ENCODE measurements at places on chromosomes 7 and 10.
A peak's percentile ranks its signal among the peaks of the same experiment; 100 is the strongest.

- DNase-seq = peak; percentile 67
These were observed 14.9 kb downstream of the HIPK2 start for GRCh38 chr7:139762886-139763285.

GRCh38 chr7:45155941-45156340 is 1.6 kb upstream of the RAMP3 start:
- DNase-seq = no peak

DNA sequence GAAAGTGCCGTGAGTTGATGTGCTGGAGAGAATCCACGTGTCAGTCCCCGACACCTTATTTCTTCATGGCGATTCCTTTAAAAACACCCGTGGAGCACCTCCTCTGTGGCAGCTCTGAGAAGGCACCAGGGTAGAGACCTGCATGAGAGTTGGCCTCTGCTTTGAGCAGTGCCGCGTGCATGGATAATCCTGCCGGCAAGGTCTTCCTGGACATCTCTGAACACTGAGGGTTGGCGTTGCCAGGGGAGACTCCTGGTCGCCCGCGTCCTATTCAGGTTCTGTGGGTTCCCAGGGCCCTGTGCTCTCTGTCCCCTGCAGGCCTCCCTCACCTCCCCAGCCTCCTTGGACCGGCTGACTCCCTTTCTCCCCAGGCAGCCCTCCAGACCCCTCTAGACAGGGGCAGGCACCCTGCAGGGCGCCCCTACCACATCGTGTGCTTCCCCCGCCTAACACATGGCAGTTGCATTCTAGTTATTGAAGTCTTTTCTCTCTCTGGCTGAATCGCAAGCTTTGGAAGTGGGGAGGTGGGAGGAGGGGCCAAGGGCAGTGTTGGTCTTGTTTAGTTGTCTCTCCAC is 95.6 kb downstream of the MKI67 start:
- no peak for DNase-seq

- DNase-seq = peak; percentile 25
These were observed 719.1 kb downstream of the AUTS2 start for GRCh38 chr7:70317356-70317755.

DNA sequence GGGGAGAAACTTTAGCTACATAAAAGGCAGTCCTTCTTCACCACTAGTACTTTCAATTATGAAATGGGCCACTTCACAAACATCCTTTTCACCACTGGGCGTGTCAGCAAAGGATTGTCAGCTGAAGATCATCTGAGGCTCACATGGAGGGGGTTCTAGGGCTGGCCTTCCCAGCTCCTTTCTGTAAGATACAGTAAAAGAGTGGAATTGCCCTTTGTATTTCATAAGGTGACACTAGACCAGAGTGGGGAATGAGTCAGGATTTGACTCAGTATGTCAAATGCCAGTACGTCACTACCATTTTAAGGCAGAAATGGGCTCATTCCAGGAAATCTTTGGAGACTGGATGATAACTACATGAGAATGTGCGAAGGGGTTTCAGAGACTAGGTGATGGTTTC is 21.2 kb upstream of the BLOC1S2 start:
- no peak for DNase-seq

GRCh38 chr10:22615819-22616499 is 98.4 kb downstream of the PIP4K2A start:
- no peak for DNase-seq
